ENCODE measurements at places on chromosomes 4 and X.
A peak's percentile ranks its signal among the peaks of the same experiment; 100 is the strongest.

DNA sequence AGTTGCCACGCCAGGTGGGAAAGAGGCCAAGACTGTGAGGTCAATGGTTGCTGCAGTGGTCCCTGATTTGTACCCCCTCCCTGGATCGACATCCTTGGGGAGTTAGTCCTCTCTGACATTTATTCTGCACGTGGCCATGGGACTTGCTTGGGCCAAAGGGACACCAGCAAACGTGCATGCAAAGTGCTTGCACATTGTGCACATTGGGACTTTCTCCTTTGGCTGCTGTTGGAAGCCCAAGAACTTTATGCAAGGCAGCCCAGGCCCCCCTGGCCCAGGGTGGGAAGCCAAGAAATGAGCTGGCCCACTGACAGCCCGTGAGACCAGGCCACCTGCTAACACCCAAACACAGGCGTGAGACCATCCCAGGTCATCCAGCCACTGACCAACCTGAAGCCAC is 38.1 kb downstream of the SLC2A9 start:
- DNase-seq, result no peak

DNA sequence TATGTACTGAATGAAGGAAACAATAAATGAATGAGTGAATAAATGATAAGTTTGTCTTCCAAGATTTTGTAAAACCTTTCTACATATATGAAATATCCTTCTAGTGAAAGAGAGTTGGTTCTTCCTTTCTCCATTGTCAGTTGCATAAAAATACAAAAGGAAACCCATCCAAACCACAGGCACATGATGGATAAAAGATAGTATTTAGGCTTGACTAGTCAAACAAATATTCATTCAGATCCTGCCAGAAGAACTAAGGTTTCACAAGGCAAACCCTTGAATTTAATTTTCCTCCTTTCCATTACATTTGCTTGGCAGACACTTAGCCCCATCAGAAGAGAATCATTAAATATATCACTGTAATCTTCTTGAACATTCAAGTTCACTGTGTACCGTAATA is 208.4 kb downstream of the COL25A1 start:
- peak; percentile 24 for DNase-seq

DNA sequence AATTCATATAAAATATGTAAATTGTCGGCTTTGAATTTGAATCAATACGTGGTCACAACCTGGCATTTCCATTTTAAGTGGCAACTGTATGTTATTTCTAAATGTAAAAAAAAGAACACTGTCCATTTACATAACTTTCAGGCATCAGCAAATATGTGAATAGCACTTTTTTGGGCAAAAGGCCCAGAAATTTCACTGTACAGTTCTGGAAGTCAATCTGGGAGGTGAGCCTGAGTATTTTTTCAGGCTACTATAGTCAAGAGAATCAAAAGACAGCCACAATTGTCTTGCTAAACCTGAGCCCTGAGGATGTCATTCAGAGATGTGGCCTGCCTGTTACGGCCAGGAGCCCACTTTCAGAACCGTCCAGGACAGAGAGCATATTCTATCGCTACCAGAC is 543.9 kb upstream of the MAGEB2 start:
- DNase-seq, result no peak

GRCh38 chrX:148715361-148715760 is 214.9 kb downstream of the AFF2 start:
- no peak for DNase-seq

GRCh38 chr4:177464026-177464425 is 21.8 kb upstream of the AGA start:
- no peak for DNase-seq

GRCh38 chrX:44303119-44303518 is 40.4 kb downstream of the EFHC2 start:
- DNase-seq, result no peak

DNA sequence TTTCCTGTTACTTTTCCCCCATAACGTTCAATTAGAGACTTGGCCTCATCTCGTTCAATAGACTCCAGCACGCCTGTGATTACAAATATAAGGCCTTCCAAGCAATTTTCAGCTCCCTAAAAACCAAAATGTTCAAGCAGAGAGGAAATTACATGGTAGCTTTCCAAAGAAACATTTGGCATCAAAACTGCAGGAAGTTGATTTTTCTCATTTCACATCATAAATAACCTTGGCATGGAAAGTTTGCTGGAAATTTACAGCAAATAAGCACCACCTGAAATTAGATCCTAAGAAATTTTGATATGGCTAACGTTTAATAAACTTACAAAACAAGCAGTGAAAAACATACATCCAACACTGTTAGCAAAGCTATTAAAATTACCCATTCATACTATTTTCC is 53.3 kb downstream of the RFC1 start:
- no peak for DNase-seq

DNA sequence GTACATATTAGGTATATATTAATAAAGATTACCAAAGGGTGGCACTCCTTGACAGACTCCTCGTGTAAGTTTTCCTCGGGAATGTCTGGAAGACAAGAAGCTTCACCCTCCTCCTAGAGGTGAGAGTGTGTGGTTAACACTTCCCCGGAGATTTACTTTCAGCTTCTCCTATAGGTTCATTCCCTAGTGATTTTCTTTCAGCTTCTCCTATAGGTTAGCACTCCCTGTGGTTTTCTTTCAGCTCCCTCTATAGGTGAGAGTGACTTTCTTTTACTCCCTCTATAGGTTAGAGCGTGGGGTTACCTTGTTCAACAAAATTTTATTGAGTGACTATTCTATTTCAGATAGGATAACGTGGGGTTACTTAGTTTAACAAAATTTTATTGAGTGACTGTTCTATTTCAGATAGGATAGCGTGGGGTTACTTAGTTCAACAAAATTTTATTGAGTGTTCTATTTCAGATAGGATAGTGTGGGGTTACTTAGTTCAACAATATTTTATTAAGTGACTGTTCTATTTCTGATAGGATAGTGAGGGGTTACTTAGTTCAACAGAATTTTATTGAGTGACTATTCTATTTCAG is 106.0 kb upstream of the PLAC1 start:
- peak; percentile 46 for DNase-seq

DNA sequence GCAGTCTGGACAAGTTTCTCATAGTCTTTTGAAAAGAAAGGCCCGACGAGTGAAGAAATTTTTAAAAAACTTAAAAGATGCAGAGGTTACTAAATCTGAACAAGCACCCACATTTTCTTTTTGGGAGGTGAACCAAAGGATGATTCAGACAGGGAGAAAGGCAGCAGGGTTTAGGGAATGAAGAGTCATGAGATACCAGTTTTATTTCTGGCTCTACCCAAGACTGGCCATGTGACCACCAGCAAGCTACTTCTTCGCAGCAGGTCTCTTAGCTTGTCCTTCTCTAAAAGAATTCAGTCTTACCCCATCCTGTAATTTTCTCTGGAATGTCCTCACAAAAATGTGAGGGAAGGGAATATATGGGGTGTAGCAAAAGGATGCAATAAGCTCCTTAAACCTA is 37.6 kb downstream of the AMOT start:
- DNase-seq, result no peak

DNA sequence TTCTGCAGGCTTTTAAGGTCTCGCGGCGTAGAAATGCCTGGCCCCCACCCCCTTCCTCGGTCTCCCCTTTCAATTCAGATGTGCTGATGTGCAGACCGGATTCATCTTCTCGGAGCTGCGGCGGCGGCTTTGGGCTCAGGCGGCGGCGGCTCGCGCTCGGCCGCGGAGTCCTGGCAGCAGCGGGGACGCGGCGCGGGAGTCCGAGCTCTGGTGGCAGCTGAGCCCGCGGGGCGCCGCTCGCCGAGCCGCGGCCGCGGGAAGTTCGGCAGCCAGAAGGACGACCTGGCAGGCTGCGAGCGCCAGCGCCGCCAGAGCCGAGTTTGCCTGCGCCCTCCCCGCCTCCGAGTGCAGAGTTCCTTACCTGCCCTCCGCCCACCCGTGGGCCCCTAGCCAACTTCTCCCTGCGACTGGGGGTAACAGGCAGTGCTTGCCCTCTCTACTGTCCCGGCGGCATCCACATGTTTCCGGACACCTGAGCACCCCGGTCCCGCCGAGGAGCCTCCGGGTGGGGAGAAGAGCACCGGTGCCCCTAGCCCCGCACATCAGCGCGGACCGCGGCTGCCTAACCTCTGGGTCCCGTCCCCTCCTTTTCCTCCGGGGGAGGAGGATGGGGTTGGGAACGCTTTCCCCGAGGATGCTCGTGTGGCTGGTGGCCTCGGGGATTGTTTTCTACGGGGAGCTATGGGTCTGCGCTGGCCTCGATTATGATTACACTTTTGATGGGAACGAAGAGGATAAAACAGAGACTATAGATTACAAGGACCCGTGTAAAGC is 448 bp downstream of the TLL1 start:
- DNase-seq, result peak; percentile 16

DNA sequence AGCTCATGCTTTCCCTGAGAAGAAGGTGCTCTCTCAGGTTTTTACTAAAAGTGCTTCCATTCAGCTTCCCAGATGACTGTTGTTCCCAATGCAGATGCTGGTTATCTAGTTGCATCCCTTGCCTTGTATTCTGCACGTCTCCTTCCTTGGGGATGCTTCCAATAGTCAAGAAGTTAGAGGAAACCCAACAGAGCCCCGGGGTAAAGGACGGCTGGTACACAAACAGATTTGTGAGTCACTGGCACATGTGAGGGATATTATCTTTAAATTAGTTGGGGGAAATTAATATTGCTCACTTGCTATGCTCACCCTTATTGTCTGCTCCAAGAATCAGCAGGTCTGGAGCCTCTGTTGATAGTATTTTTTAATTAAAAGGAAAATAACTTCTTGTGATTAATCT is 465.2 kb upstream of the BOD1L1 start:
- DNase-seq, result no peak

- DNase-seq, result no peak
Observed at GRCh38 chr4:182680234-182680653, 236.9 kb downstream of the DCTD start.

DNA sequence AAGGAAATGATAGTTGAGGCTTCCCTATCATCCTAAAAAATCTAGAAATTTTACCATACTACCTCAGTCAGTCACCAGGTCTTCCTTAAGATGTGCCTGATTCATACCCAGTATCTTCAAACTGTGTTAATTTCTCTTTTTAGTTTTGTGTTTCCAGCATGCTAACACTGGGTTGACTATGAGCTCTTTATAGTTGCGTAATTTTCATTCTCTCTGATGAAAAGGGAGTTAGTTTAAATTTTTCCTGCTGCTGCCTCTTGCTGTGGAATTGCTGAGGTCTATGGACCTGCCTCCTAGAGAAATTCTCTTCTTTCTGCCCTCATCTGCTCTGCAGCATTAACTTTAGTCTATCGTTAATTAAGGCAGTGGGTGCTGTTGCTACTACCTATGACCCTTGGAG is 66.6 kb downstream of the BANK1 start:
- no peak for DNase-seq

DNA sequence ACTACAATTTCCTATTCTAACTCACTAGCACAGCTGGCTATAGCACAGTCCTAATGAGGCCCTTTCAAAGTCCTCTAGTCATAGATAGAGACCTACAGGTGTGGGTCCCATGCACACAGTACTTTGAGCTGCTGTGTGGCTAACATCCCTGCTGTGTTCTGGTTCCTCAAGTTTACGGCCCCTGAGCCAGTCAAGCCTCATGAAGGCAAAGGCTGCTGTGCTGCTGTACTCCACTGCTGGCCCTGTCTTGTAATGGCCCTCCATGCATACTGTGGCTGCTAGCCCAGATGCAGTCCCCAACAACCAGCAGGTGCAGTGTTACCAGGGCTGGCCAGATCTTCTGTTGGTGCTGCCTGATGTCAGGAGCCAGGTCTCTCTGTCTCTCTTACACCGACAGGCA is 23.4 kb upstream of the ENPEP start:
- DNase-seq, result no peak

GRCh38 chr4:174213731-174214100 is 69.8 kb downstream of the FBXO8 start:
- DNase-seq, result no peak

- DNase-seq, result peak; percentile 42
Observed at GRCh38 chrX:102652031-102652688, 877 bp downstream of the GPRASP1 start.

DNA sequence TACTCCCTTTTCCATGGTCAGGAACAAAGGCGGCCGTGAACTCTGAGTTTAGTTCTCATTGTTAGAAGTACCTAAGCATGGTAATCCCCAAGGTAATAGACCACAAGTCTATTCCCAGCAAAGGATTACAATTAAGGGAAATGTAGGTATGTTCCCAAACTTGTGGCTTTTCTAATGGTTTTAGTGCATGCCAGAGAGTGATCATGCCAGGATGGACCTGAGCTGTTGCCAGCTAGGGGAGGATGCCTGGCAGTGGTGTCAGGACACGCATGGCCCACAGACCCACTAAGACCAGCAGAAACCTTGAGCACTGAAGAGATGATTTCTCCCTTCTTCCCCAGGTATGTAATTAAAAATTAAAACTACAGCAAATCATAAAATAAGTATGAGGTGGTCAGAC is 60.8 kb downstream of the COQ2 start:
- no peak for DNase-seq

GRCh38 chrX:63784346-63784901 is 590 bp downstream of the ARHGEF9 start:
- DNase-seq, result no peak

DNA sequence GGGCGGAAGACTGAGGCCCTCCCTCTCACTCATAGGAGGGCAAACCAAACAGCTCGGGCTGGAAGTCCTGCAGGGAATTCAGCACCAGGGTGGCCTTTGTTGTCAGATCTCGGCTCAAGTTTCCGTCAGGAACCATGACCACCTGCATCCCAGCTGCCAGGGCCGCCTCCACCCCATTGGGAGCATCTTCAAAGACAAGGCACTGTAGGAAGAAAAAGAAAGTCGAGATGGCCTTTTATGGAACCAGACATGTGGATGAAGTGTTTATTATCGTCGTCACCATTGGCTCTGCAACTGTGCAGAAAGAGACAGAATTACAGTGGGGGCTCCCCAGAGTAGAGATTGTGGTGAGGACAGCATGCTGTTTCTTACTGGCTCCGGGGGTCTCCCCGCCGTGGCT is 97.2 kb upstream of the STS start:
- no peak for DNase-seq

DNA sequence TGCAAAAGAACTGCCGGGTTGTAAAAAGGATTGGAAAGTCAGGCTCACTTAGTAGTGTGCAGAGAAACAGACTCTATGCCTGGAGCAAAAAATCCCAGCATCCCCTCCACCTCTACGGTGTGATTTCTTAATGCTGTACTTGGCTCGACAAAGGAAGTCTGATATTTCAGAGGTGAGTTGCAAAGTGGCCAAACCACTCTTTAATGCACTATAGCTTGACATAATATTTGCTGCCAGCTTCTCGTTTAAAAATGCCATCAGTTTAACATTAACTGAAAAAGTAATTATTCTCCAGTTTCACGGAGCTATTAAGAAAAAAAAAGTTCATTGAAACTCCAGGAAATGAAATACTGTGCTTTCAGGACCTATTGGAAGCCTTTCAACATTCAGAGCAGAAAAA is 448.3 kb upstream of the ZFP42 start:
- DNase-seq, result no peak

- DNase-seq, result no peak
Observed at GRCh38 chr4:145043306-145043705, 54.7 kb downstream of the ANAPC10 start.

DNA sequence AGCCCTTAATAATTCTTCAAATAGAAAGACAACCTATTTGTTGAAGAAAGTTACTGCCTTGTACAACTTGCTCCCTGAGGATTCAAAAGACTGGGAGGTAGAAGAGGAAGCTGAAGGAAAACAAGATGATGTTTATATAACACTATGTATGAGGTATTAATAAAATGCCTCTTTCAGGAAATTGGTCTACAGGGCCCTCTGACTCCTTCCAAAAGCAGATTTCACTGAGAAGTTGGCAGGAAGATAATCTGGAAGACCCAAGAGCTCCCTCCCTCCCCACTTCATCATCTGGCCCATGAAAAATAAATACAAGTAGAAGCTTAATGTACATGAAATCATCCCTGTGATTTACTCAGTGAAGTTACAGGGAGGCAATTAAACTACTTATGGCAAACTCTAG is 107.5 kb upstream of the MAGEC2 start:
- no peak for DNase-seq
